Stimulated activated CD8-positive, alpha-beta memory T cell treated with anti-CD3 and anti-CD28 coated beads, Interleukin-2, amount 100 ng/mL, for 48 hours (primary cell): ENCODE measurements at places on chromosomes 16 and 17.

DNA sequence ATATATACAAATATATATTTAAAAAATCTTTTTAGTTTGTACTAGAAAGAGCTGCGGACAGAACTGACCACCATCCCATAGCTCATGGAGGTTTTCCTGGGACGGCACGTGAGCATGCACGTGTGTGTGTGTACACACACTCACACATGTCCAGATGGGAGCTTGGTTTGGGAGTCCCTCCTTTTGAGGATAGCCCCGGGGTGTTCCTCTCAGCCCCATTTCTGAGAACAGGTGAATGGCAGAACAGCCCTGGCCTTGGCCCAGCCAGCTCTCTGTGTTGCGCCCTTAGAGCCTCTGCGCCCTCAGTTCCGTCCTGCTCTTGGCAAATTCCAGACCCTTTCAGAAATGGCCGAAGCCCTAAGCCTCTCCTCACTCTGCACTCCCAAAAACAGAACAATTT lies 70.1 kb downstream of the AMFR start:
- no peak for DNase-seq

- DNase-seq: no peak
Measured at GRCh38 chr17:68052810-68053209, 17.3 kb downstream of the KPNA2 start.

DNA sequence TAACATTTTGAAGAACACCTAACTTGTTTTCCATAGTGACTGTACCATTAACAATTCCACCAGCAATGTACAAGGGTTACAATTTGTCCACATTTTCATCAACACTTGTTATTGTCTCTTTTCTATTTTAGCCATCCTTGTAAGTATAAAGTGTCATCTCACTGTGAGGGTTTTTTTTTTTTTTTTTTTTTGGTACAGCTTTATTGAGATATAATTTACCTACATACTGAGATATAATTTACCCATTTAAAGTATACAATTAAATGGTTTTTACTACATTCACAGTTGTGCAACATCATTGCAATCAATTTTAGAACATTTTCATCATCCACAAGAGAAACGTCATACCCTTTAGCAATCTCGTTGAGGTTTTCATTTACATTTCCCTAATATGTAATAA lies 17.9 kb upstream of the TMIGD1 start:
- DNase-seq: no peak

DNA sequence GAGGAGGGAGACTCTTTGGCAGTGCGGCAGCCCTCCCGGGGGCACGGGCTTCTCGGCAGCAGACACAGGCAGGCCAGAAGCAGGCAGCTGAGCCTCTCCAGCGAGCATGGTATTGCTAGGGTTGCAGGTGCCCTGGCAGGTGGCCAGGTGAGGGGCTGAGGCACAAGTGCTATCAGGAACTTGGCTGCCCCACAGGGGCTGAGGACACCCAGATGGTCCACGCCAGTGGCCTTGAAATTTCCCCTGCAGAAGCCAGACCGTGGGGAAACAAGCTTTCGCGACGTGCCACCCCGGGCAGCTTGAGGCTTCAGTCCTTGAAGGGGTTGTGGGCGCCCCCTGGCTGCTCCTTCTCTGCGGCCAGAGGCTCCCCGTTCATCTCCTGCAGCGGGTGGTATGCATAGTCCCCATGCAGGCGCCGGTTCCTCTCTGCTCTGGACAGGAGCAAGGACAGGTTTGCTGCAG lies 8.5 kb downstream of the NAGPA start:
- DNase-seq: no peak

- no peak for DNase-seq
Measured at GRCh38 chr16:84312783-84313382, 18.2 kb downstream of the WFDC1 start.

- no peak for DNase-seq
Measured at GRCh38 chr17:49935526-49936210, 33.3 kb upstream of the DLX4 start.

GRCh38 chr17:79715943-79716797 lies 14.6 kb upstream of the ENPP7 start:
- DNase-seq: no peak

- DNase-seq: no peak
Measured at GRCh38 chr17:32865141-32865540, 11.8 kb downstream of the MYO1D start.

DNA sequence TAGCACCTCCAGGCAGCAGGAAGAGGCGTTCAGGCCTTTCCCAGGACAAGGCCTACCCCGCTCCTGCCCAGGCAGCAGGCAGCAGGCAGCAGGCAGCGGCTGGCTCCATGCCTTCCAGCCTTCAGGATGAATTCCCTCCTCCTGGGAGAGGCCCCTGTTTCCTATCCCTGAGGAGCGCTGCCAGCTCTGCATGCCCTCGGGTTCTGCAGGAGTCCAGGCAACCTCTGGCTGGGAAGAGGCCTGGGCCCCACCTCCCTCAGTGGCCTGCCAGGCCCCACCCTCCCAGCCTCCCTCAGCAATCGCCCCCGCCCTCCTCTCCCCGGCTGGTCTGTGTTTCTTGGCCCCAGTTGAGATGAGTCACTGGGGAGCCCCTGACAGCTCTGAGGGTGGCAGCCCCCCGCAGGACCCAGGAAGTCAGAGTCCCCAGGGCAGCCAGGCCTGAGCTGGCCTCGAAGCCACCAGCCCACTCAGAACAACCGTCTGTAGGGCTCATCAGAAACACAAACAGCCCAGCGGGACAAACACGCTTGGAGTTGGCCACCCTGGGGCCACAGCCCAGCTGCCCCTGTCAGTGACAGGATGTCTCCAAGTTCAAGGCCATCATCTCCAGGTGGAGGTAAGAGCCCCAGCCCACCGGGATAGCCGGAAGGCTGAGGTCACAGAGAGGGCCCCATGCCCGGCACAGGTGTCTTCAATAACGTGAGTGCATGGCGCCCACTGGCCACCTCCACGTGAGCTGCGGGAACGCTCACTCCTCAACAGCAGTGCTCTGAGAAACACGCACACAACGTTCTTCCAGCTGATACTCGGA lies 39.5 kb upstream of the CIBAR2 start:
- DNase-seq: no peak

DNA sequence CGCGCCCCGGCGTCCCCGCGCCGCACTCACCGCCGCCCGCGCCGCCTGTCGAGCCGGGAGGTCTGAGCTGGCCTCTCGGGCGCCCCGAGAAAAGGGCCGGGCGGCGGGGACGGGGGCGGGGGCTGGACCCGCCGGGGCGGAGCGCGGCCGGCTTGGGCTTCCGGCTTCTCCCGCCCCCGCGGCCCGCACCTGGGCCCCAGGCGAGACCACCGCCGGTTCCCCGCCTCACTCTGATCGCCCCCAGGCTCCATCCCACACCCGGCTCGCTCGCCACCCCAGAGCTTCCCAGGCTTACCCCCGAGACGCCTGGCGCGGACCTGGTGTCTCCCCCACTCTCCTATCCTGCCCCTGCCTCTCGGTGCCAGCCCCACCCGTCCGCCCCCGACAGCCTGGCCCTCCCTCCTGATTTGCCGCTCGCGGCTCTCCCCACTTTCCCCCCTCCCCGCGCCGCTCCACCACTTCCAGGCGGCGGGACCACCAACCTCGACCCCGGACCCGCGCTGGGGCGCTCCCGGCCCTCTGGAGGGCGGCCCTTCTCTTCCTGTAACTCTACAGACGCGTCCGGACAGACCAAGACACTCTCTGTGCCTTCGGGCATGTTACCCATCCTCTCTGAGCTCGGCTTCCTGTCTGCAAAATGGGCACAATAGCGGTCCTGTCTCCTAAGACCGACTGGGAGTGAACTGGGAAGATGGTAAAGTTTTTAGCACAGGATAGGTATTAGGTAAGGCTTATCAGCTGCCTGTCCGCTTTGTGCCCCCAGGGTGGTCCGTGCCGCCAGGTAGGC lies at the start of gene LITAF:
TSS of gene LITAF (minus strand) at position 64 of the 787 bp plus-strand sequence. CDS start 30,189 bp downstream, outside the sequence.
- DNase-seq: peak; percentile 65

DNA sequence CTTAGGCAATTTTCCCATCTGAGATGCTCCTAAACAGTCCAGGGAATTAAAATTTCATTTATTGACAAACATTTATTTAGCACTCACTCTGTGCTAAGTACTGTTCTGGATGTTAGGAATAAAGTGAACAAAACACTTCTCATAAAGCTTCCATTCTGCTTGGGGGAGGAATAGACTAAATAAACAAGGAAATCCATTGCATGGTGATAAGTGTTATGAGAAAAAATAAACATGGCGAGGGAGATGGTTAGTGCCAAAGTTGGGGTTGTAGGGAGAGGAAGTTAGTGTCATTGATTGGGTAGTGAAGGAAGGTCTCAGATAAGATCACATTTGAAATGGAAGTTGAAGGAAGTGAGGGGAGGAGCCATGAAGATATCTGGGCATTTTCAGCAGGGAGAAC lies 72.2 kb upstream of the CES5A start:
- DNase-seq: no peak

DNA sequence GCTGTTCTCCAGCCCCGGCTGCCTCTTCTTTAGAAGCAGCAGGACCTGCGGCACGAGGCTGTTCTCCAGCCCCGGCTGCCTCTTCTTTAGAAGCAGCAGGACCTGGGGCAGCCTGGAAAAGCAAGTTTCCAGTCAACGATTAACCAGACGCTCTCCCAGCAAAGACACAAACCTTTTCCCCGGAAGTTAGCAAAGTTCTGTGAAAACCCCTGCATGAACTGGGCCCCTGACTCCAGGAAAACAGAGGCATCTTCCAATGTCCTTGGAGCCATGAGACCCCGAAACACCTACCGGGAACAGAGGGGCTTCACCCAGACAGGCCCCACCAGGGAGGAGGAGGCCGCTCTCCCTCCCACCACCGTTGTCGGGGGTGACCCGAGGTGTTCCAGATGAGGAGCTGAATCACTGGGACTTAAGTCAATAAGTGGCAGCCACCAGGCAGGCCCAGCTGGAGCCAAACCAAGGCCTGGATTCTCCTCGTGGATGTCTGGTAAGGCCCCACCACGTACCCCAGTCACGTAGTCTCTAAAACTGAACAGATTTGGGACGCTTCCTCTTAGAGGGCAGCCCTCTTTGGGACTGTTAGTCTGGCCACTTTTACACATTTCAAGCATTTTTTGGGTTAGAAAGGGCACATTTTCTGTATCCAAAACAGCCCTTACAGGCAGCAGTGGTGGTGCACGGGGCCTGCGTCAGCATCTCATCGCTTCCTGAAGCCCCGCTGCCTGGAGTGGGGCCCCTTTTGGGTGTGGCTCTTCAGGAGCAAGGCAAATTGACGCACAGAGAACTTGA lies at the start of gene RPH3AL:
TSS of gene RPH3AL (minus strand) at position 387 of the 792 bp plus-strand sequence. CDS start 25,264 bp downstream, outside the sequence.
- no peak for DNase-seq

- DNase-seq: no peak
Measured at GRCh38 chr17:31803494-31804213, 55.4 kb downstream of the COPRS start.

GRCh38 chr16:57527027-57527426 lies 9.3 kb downstream of the CCDC102A start:
- no peak for DNase-seq

DNA sequence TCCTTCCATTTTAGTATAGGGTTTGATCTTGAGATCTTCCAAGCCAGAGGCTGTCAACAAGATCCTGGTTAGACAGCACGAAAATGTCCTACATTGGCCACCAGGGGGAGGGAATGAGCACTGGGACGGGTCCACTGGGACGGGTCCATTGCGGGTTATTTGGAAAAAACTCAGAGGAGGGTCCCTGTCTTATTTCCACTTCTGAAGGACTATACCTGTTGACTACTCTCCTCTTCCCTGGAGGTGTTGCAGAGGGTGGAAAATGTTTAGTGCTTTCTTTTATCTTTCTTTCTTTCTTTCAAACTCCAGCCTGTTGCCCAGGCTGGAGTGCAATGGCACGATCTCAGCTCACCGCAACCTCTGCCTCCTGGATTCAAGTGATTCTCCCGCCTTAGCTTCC lies 2.5 kb downstream of the TTLL6 start:
- DNase-seq: peak; percentile 30

GRCh38 chr17:55546991-55547664 lies 35.9 kb upstream of the SMIM36 start:
- DNase-seq: no peak

DNA sequence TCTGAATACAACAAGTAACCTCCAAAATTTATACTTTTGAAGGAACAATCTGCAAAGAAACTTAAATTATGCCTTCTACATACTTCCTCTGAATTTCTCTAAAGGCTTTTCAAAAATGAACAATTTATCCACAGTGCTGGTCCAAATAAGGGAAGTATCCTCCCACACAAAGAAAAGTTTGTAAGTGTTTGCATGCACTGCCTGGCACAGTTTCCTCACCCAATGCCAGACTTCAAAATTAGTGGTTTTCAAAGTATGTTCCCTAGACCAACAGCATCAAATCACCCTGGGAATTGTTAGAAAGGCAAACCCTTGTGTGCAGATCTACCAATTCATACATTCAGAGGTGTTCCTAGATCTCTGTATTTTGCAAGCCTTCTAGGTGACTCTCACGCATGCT lies 82.5 kb downstream of the PCTP start:
- no peak for DNase-seq

GRCh38 chr17:32835291-32835761 lies 41.6 kb downstream of the MYO1D start:
- DNase-seq: no peak

DNA sequence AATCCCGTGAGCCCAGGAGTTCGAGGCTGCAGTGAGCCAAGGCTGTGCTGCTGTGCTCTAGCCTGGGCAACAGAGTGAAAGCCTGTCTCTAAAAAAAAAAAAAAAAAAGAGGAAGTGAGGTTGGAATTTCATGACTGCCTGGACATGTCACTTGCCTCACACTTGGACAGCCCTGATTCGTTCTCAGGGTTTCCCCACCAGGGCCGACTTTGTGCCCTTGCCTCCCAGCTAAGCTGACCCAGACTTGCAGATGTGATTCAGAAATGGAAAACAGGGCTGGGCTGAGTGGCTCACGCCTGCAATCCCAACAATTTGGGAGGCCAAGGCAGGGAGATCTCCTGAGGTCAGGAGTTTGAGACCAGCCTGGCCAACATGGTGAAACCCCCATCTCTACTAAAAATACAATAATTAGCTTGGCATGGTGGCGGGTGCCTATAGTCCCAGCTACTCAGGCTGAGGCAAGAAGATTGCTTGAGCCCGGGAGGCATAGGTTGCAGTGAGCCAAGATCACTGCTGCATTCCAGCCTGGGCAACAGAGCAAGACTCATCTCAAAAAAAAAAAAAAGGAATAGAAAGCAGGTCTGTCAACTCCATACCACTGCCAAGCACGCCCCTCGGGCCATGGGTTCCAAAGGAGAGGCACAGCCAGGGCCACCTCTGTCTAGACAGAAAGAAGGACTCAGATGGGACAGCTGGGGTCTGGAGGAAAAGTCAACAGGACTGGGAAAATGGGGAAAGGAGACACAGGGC lies 46.9 kb downstream of the SOCS1 start:
- no peak for DNase-seq

DNA sequence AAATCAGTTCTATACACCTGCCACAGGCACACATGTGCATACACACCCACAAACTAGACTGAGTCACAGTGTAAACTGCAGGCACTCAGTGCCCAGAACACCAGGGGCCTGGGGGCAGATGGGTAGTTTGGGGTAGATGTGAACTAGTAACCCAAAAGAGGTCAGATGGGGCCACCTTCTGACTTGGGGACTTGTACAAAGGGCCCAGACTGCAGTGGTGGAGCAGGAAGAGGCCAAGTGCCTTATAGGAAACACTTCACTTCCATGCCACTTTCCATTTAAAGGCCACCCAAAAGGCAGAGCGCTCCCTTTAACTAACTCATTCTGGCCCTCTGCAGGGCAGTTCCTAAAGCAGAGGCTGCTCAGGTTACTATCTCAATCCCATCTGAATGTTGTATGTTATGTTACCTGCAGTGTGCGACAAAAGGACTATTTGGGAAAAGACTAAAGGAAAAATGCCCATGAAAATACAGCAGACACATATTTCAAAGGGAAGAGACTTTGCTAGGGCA lies 27.8 kb upstream of the ERN1 start:
- no peak for DNase-seq

GRCh38 chr17:31373150-31374093 lies 18.1 kb upstream of the RAB11FIP4 start:
- no peak for DNase-seq
